ENCODE measurements at places on chromosomes 12 and 14.
A peak's percentile ranks its signal among the peaks of the same experiment; 100 is the strongest.

GRCh38 chr12:65911321-65911720, 87.0 kb downstream of the HMGA2 start:
- DNase-seq, result no peak

GRCh38 chr12:38151991-38152700, 164.4 kb upstream of the ALG10B start:
- no peak for DNase-seq

DNA sequence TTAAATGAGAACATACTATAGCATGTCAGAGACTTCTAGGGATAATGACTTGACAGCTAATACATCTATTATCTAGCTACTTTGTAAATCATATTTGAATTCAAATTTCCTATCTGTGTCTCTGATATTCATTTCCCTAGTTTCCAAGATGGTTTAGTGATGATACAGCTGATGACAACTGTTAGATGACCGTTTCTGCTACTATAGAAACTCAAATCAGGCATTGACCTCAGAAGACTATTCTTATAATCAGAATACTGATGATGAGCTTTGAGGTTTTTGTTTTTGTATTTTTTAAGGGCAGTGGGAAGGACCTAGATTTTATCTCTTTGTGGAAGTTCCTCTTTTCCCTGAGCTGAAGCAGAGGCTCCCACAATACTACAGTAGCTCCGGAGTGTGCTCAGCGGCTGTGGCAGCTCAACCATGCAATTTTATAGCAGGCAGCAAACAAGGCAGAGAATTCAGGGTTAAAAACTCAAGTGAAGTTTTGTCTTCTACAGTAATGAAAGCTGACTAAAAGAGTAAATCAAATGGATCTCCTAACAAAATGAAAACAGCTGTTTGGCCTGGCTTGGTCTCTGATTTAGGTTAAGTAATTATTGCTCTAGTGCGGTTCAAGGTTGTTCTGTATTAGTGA, 145.1 kb downstream of the SLC25A21 start:
- DNase-seq, result no peak

GRCh38 chr14:105485739-105486162, 935 bp upstream of the CRIP1 start:
- peak; percentile 65 for DNase-seq

GRCh38 chr12:2450553-2450952, 344.2 kb upstream of the FKBP4 start:
- DNase-seq, result no peak

- DNase-seq, result no peak
Observed at GRCh38 chr12:3965046-3965445, 91.8 kb upstream of the PARP11 start.

GRCh38 chr14:96384740-96385139, 7.2 kb upstream of the AK7 start:
- DNase-seq, result no peak

DNA sequence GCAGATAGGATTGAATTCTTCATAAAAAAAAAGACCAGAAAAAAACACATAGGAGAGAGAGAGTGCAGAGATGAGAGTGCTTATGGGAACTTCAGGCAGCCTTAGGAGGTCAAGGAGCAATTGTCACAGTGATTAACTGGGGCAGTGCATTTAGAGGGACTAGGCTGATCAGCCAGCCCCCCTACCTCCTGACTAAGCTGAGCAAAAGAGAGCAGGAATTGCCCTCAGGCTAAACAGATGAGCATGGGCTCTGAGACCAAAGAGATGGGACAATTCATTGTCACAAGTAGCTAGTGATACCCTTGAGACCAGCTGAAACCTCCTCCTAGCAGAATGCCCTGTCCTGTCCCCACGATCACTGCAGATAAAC, 124.0 kb downstream of the BTG1 start:
- DNase-seq, result no peak

GRCh38 chr14:102591372-102591943, 991 bp upstream of the RCOR1 start:
- peak; percentile 54 for DNase-seq

DNA sequence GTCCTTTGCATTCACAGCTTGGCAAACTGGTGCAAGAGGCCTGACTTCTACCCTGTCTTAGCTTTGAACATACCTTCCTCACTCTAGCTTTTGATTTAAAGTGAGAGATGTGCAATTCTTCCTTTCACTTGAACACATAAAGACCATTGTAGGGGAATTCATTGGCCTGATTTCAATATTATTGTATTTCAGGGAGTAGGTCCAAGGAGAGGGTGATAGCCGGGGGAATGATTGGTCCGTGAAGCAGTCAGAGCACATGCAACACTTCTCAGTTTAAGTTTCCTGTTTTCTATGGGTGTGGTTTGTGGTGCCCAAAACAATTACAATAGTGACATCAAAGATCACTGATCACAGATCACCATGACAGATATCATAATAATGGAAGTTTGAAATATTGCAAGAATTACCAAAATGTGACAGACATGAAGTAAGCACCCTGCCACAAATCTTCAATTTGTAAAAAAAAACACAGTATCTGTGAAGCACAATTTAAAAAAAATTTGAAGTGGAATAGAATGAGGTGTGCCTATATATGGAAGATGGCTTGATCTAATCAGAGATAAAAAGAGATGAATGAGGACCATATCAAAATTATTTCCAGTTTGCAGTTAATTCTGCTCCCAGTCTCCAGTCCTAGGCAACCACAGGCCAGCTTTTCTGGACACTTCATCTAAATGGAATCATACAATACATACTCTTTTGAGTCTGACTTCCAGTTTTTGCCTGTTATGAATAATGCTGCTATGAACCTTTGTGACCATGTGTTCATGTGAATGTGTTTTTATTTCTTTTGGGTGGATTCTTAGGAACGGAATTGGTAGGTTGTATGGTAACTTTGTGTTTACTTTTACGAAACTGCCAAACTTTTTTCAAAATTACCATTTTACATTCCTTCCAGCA, 23.2 kb downstream of the BORCS5 start:
- peak; percentile 17 for DNase-seq

DNA sequence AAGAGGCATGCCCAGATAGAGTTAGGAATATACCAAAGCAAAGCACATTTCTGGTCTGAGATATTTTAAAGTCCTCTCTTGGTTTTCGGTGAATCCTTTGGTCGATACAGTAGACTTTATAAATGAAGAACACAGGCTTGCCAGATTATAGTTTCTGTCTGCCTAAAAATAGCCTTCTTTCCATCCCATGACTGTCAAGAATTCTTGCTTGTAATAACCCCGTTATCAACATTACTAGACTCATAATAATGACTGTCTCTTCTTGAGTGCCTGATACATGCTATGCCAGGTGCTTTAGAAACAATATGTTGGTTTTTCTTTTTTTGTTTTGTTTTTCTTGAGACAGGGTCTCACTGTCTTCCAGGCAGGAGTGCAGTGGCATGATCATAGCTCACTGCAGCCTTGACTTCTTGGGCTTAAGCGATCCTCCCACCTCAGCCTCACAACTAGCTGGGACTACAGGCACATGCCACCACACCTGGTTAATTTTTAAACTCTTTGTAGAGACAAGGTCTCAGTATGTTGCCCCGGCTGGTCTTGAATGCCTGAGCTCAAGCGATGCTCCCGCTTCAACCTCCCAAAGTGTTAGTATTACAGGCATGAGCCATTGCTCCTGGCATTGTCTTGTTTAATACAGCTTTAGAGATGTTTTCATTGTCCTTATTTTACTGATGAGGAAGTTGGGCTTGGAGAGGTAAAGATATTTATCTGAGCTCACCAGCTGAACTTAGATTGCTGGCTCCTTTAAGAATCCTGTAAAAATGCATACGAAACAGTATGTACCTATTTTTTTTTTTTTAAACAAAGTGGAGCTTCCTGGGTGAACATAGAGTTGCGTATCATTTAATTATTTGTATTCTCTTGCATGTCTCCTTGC, 30.4 kb downstream of the CHST11 start:
- no peak for DNase-seq

DNA sequence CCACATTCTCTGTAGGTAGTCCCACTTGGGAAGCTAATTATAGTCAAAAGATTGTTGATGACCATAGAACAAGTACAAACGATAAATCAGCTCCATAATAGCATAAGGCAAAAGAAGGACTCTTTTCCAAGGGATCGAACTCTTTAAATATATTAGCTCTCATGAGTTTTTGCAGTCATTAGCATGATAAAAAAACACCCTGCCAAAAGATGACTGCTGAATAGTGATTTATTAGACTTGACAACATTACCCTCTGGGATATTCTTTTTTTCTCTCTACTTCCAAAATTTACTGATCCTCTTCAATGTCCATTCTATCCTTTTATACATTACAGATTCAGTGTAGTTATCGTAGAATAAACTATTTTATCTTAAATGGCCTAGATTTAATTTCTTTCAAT, 14.2 kb downstream of the EPYC start:
- DNase-seq, result no peak

GRCh38 chr14:55139141-55139540, 10.1 kb downstream of the LGALS3 start:
- DNase-seq, result no peak

DNA sequence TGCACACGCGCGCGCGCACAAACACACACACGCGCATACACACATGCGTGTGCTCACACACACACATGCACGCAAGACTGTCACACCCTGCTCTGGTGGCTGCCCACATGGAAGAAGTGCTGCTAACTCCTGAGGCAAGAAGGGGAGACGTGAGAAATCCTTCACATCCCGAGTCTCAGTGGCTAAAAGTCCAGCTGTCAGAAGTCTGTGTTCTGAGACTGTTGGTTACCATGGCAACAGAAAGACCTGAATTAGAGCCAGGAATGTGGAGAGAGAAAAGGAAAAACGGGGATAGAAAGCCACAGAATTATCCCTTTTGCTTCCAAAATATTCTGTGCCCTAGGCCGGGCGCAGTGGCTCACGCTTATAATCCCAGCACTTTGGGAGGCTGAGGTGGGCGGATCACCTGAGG, 71.2 kb downstream of the PPFIBP1 start:
- peak; percentile 68 for DNase-seq

- no peak for DNase-seq
Observed at GRCh38 chr12:54306925-54307741, 6.3 kb upstream of the NFE2 start.

GRCh38 chr12:123095078-123095881, 55.6 kb downstream of the PITPNM2 start:
- no peak for DNase-seq

DNA sequence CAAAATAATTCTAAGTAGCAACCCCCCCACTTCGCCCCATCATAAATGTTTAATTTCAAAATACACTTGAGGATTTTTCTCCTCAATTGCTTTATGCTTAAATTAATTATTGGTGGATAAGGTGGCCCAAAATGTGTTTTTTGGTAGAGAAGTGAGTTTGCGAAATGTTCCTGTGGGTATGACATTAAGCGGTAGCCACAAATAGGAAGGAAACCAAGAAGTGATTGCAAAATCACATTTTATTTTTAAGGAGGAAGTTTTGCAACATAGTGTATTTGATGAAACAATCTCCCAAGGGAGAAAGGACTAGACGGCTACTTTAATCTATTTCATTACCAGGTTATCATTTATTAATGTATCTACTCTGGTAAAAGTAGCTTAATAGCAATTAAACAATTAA, 25.5 kb downstream of the SLC25A3 start:
- DNase-seq, result no peak

DNA sequence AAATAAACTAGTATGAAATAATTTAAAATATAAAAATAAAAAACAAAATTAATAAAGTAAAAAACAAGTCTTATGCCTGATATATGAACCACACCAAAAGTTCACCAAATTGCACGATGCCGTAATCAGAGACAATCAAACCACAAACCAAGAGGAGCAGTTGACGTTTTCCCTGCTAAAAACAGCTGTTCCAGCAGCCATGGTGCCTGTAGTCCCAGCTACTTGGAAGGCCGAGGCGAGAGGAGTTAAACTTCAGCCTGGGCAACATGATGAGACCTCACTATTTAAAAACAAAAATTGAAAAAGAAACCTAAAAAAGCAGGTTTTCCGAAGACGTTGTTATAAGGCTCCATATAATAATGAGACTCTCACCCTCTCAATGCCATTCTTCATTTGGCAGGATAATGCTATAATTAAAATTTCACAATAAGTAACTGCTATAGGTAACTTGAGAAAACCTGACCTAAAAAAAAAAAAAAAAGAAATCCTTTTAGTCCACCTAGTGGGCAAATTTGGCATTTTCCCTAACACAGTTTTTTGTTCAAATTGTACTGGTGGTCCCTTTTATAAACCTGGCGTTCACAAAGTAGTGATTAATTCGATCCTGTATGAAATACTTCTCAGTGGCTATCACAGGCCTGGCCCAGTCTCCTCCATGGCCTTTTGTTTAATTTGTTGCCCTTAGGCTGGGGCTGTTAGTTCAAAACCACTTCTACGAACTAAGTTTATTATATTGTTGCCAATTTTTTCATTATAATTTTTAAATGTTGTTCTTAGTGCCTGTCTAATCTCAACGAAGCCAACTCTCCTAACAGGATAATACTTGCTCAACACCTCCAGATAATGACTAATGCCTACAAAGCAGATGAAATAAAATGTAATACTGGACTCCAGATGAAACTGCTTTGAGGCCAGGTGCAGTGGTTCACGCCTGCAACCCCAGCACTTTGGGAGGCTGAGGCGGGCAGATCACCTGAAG, 62.1 kb downstream of the TNFAIP2 start:
- no peak for DNase-seq

Data from hepatic stellate cell (primary cell).